ENCODE measurements at places on chromosomes 2 and 18. TPM values are rescaled to one million over a fixed set of nuclear protein-coding genes. Genes with fewer than 3 reads are reported as not detected.

DNA sequence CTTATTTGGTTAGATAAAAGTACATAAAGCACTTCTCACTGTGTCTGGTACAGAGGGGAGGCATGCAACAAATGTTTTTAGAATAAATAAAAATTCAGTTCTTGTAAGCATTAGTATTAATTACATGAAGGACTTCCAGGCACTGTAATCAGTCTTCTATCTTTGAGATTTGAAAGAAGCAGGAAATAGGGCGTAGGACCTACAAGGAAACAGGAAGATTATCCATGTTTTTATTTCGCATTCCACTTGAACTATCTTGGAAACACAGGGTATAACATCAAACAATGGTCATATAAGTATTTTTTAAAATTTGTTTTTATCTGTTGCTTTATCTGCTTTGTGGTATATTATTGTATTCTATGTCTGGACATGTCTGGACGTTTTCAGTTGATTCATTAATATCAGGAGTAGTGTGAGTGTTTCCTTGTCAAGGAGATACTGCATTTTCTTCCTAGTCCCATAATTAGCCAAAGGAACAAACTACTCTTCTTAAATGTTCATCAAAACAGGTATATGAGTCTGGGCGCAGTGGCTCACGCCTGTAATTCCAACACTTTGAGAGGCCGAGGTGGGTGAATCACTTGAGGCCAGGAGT is 32.5 kb downstream of the BMPR2 start:
- no peak for DNase-seq

DNA sequence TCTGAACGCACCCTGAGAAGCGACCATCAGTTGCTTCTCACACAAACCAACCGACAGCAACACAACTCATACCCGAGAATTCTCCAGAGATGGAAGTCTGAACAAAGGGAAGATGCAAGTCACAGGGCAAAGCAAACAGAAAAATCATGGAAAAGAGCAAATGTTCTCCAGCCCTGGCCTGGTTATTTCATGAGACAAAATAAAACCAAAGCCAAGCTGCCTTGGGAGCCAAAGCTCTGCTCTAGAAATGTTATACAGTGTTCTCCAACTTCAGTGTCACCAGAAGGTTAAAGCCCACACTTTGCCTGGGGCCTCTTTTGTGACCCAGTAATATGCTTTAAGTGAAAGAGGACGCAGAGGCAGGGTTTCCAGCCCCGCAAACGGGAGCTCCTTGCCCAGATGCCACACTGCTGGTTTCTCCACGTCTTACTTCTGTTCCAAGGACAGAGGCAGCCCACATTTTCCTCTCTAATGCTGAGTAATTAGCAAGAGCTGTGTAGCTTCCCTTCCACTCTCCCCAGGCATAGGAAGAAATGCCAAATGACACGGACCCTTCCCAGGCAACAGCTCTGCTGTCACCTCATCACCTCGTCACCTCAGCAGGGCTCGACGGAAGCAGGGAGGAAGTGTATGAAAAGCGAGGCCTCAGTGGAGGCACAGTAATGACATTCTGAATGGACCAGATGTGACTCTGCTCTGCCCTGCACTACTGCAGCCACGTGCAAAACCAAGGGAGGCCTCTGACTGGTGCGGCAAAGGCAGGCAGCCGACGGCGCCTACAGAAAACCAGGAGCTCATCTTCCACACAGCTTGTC is 64.7 kb downstream of the FBXO15 start:
- DNase-seq, result peak; percentile 30

VIL1 gene
- 2.1 TPM for total RNA-seq

- no peak for DNase-seq
Measured at GRCh38 chr2:162301877-162302276, 16.6 kb downstream of the IFIH1 start.

- no peak for DNase-seq
Measured at GRCh38 chr2:237044281-237044680, 41.4 kb upstream of the COPS8 start.
